Astrocyte of the cerebellum (primary cell): ENCODE measurements at places on chromosomes 13 and 19.

GRCh38 chr19:35267353-35267817 lies 1.4 kb upstream of the USF2 start:
- no peak for DNase-seq

DNA sequence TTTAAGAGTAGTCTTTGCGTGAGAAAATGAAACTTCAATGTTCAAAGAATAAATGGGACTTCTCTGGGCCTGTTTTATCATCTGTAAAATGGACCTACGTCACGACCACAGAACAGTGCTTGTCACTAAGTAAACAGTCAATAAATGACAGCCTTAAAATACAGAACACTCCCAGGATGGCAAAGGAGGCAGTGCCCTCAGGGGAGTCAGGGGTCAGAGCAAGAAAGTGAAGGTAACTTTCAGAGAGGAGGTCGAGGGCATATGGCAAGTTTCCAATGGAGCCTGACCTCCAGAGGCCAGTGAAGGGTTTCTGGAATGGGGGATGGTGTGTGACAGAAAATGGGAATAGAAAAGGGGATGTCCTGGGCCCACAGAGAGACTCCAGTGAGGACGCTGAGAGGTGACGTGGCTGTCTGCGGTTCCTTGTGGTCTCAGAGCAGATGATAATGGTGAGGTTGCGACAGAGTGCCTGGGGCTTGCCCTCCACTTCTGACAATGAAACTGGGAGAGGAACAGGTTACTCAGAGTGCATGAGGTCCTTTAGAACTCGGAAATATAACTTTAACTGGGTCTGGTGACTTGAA lies 91.8 kb downstream of the UBL3 start:
- no peak for DNase-seq

DNA sequence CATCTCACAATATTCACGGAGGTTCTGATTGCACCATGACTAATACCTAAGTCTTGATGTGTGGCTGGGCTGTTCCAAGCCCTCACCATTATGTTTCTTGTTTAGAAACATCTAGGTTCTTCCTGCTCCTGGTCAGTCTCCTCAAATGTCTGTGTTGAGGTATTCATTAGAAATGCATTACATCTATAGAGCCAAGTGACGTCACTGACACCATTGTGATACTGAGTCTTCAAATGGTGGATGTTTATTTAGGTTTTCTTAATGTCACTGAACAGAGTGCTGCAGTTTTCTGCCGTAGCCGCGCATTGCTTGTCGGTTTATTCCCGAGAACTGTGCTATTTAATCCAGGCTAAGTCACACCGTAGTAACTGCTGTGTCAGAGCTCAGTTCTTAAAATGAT lies 142.4 kb upstream of the SPACA7 start:
- no peak for DNase-seq

GRCh38 chr13:79776531-79777295 lies 295.8 kb downstream of the NDFIP2 start:
- DNase-seq, result no peak
